Brain microvascular endothelial cell (primary cell): ENCODE measurements at places on chromosomes 4 and X.
A peak's percentile ranks its signal among the peaks of the same experiment; 100 is the strongest.

- DNase-seq, result no peak
Measured at GRCh38 chr4:74447636-74448233, 2.8 kb downstream of the AREG start.

GRCh38 chr4:96407225-96407624 lies 567.3 kb downstream of the PDHA2 start:
- no peak for DNase-seq

DNA sequence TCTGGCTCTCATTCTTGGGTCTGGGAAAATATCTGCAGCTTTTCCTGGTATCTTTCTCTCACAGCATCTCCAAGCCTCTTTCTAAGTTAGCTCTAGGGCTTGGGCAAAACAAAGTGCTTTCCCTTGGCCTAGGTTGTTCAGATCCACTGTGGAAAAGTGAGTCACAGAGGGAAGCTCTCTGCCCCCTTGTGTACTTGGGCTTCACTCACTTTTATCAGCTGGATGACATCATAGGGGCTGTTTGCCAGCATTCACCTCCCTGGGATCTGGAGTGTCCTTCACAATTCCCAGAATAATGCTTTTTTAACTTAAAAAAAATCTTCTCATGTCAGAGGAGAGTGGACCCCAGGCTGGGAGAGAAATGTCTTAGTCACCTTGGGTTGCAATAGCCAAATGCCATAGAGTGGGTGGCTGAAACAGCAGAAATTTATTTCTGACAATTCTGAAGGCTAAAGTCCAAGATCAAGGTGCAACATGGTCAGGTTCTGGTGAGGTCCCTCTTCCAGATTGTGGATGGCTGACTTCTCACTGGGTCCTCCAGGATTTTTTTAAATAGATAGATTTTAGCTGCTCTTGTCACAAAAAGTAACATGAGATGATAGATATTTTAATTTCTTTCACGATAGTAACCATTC lies 247.8 kb downstream of the SH2D1A start:
- peak; percentile 0 for DNase-seq

- DNase-seq, result no peak
Measured at GRCh38 chrX:53704294-53704693, 17.8 kb upstream of the HUWE1 start.

DNA sequence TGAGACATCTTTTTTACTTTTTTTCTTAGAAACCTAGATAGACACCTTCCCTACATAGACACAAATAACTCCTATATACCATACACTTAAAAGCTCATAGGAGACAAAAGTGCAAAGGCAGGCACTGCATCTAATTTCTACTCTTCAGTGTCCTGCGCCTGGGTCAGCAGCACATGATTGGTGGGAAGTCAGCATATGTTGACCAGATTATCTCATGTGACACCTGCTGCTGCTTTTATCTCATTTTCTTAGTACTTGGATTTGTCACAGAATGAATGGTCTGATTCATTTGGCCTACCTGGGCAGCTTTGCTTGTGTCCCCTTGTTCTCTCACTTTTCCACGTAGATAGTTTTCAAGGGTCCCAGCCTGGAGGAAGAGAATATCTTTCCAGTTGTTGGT lies 24.9 kb upstream of the LNX1 start:
- DNase-seq, result no peak

GRCh38 chr4:39305912-39306677 lies 60.1 kb downstream of the RFC1 start:
- DNase-seq, result no peak

GRCh38 chr4:57668621-57669020 lies 558.4 kb upstream of the IGFBP7 start:
- no peak for DNase-seq

DNA sequence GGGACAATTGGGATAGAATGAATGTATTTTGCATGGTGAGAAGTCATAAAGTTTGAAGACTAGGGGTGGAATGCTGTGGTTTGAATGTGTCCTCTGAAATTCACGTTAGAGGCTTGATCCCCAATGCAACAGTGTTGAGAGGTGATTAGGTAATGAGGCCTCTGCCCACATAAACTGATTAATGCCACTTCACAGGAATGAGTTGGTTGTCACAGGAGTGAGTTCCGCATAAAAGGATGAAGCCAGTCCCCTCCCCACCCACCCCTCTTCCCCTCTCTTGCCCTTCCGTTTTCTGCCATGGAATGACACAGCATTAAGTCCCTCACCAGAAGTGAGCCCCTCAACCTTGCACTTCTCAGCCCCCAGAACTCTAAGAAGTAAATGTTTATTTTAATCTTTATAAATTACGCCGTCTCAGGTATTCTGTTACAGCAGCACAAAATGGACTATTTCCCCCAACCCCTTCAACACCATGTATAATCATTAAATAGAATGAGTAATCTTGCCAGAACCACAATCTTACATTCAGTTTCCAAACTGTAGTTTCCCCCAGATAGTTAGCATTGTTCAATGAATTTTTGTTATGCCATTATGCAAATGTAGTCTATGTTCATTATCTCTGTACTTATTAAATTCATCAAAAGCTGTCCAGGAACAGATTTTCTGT lies 5.5 kb upstream of the MMAA start:
- no peak for DNase-seq

DNA sequence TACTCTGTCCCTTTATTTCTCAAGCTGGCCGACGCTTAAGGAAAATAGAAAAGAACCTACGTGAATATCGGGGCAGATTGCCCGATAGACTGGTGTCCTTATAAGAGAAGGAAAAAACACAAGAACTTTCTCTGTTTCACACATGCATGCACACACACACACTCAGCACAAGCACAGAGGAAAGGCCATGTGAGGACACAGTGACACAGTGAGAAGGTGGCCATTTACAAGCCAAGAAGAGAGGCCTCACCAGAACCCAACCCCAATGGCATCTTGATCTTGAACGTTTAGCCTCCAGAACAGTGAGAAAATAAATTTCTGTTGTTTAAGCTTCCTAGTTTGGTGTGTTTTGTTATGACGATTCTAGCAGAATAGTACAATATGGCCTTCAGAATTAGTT lies 37.0 kb downstream of the SPRY1 start:
- DNase-seq, result no peak

DNA sequence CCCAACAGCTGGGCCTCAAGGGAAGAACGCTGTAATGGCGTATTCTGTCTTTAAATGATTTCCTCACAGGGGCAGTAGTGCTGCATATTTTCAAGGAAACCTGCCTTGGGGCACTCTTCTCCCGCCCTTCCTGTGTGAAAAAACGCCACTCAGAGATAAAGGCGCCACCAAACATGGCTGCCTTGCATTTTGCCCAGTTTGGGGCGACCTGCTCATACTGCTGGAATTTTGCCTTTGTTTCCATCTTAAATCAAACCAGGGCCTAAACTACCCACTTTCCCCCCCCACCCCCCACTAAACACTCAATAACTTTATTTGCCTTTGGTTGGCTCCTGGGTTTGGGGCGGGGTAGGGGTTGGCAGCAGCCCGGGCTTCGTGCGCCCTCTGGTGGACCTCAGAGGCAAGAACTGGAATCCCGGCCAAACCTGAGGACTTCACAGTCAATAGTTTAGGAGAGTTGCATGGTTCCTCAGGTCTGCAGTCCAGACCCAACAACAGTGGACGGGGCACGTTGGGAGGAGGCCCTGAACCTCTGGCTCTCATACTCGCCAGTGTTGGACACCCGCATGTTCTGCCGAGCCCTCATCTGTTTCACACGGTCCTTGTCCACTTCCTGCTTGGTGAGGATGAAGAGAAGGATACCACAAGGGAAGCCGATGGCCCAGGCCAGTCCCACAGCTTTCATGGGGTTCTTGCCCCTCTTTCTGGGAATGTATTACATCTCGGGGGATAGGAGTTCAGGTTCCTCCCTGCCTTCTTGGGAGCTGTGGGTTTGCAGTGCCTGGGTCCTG lies 220.1 kb upstream of the STK26 start:
- no peak for DNase-seq

DNA sequence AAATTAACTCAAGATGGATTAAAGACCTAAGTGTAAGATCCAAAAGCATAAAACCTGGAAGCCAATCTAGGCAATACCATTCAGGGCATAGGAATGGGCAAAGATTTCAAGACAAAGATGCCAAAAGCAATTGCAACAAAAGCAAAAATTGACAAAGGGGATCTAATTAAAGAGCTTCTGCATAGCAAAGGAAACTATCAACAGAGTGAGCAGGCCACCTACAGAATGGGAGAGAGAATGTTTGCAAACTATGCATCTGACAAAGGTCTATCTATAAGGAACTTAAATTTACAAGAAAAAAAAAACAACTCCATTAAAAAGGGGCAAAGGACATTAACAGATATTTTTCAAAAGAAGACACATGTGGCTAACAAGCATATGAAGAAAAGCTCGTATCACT lies 171.9 kb downstream of the RAB28 start:
- no peak for DNase-seq

DNA sequence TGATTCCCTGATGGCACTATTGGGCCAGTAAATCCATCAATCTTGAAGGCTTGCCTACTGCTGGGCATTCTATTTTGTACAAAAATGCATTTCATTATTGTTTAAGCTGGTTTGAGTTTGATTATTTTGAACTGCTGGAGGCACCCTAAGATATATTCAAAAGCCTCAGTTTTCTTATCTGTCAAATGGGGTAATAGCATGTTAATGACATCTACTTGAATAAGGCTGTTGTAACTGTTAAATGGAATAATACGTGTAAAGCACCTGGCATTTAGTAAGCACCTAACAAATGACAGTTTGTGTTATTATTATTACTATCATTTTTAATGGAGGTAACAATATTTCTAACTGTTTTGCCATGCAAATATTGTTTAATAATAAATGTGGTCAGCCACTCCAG lies 6.9 kb upstream of the SMIM43 start:
- DNase-seq, result no peak

DNA sequence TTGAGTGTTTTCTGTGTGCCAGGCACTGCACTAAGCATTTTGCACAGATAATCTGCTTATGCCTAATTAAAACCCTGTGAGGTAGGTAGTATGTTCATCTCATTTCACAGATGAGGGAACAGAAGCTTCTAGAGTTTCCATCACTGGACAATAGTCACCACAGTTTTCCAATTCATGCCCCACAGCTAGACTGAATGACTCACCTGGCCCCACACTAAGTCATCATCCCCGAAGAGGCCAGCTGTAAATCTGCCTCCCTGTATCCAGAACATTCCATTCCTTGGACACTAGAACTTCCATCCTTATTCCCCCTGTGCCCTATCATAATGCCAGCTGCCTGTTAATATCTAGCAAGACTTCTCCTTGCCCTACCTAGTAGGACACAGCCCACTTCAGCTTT lies 40.9 kb upstream of the NYX start:
- DNase-seq, result no peak
